ENCODE measurements at places on chromosomes 3 and 15.

GRCh38 chr3:104396974-104397669 is 969.6 kb upstream of the ALCAM start:
- no peak for DNase-seq

DNA sequence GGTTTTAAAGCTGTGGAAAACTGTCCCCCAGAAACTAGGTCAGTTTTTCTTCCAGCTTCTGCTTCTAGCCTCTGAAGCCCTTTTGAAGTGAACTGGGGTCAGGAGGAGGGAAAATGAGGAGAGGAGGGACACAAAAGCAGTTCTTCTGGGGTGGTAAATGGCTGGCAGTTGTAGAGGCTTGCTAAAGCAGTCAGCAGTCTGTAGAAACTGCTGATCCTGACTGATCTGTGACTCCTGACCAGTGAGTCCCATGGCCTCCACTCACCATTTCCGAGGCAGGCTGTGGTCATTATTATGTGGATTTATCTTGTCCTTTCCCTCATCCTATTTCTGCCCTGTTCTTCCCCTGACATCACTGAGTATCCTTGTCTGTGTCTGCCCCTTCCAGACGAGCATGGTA is 276.4 kb upstream of the ROPN1 start:
- no peak for DNase-seq

DNA sequence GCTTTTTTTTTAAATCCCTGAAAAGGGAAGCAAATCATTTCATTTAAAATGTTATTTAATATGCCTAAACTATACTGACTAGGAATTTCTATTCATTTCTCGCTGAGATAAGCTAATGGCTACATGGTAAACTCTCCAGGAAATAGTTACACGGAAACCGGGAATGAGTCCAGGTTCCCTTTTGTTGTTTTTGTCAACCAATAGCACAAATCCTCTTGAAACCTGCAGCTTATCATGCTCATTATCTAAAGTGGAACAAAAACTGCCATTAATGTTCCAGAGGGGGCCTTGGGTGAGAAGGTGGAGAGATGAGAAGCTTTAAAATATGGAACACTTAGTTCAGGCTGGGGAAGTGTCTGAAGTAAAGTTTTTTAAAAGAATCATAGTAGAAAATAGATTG is 113.5 kb upstream of the ALCAM start:
- no peak for DNase-seq

DNA sequence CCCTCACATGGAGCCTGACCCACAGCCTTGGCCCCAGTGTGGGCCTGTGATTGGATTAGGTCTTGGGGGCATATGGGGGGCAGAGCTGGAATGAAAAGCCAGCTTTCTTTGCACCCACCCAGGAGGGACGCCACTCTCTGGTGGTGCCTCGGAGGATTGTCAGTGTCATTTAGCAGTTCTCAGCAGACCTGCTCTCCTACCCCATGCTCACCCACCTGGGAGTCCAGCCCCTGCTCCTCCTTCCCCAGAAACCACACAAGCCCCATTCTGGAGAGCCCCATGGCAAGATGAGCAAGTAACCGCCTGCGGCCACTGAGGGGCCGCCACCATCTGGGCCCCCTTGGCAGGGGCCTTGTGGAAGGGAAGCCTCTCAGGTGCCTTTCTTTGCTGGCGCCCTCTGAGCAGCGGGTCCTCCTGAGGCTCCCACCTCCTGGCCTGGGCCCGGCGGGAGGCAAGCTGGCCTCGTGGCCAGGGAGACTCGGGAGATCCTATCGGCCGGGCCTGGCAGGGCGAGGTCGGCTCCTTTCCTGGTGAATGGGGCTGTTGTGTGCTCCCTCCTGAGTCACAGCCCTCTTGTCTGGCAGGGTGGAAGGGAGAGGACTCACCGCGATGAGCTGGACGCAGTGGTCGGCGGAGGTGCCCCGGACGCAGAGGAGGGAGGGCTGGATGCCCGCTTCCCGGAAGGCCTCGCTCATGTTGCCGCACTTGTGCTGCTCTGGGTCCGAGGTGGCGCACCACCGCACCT is 2.3 kb downstream of the MELTF start:
- DNase-seq, result no peak

GRCh38 chr15:91469632-91470567 is 369.8 kb downstream of the SV2B start:
- DNase-seq, result no peak

Data from dorsolateral prefrontal cortex (tissue), 122 donors.